Uterus (tissue), 4 donors: ENCODE measurements at places on chromosomes 13 and 19.
A peak's percentile ranks its signal among the peaks of the same experiment; 100 is the strongest.

DNA sequence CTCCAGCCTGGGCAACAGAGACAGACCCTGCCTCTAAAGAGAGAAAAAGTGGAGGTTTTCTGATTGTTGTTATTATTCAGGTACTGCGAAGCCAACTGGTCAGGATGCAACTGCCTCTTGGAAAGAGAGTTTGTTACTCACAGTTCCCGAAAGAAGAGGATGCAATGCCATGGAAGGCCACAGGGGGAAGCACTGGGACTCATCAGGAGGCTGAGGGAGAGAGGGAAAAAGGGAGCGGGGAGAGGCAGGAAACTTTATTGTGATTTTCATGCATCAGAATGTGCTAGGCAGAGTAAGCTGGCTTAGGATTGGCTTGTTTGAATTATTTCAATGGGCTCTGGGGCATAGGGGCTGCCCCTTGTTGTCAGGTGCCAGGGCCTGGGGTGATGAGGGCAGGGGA lies 27.6 kb downstream of the MYO9B start:
- no peak for DNase-seq

DNA sequence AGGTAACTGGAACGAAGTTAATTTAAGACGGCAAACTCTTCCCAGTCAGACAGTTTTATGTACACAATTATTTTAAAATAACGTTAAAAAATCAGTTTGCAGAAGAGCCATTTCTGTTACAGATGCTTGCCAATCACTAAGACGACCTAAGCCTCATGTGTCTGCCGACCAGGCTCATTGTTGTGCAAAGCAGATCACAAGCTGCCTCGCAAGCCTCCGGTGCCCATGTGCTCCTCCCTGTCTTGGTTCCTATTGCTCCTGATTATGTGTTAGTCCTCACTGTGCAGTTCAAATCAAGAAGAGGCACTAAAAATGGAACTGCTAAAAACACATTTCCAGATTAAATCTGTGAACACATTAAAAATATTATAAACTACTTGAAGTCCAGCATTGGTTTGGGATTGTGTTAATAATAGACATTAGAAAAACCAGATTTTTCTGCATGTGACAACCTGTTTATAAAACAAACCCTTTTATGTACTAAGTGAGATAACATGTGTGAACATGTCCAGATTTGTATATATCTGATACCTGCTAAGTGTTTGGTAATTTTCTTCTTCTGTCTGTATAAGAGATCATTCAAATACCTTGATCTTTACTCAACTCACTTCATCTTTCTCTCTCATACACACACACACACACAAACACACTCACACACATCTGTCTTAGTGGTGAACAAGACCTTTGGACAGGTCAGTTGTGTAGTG lies 81.9 kb upstream of the SLC15A1 start:
- no peak for DNase-seq

DNA sequence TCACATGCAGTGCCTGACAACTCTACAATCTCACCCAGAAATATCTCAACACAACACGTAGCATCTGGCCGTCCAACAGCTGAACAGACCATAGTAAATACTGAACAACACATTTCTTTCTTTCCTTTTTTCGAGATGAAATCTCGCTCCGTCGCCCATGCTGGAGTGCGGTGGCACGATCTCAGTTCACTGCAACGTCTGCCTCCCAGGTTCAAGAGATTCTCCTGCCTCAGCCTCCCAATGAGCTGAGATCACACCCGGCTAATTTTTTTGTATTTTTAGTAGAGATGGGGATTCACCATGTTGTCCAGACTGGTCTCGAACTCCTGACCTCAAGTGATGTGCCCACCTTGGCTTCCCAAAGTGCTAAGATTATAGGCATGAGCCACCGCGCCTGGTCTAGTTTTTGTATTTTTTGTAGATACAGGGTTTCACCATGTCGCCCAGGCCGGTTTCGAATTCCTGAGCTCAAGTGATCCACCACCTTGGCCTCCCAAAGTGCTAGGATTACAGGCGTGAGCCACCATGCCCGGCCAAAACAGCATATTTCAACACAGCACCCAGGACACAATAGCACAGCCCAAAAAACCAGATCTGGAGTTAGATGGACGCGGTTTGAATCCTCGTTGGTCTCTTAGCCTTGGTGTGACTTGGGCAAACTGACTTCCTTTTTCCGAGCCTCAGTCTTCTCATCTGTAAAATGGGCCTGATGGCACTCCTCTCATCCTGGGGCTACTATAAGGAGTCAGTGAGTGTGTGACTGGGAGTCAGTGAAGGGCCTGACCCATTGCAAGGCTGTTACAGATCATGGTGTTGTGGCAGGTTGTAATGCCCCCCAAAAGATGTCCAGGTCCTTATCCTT lies 22.6 kb downstream of the CYP2A6 start:
- DNase-seq: no peak

DNA sequence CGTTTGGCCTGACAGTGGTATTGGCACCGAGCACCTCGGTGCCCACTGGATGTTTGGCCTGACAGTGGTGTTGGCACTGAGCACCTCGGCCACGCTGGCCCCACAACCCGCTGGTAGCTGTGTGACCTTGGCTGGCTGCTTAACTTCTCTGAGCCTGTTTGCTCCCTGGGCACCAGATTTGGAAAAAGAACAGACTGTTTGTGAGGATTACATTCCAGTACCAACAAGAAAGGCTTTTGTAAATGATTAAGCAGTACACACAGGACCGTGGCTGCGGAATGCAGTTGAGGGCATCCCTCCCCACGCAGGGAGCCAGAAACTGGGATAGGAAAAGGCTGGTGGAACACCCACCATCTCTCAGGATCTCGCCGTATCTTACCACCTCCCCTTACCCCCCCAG lies 31.9 kb downstream of the SLC25A42 start:
- no peak for DNase-seq

DNA sequence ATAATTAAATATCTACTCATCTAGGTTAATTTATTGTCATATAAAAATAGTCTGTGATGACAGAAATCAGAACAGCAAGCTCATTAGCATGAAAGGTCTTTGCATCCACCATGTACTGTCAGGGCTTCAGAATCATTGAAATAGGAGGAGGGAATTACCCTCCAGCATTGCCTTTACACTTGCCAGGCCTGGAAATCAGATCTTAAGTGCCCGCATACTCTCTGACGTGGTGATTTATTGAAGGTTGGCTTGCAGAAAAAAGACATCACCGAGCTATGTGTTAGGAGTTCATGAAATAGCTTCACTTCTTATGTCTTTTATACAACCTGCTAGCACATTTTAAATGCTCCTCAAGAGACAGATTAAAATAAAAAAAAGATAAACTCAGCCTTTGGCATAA lies 661.7 kb upstream of the SLITRK1 start:
- no peak for DNase-seq

GRCh38 chr13:30618186-30618929 lies 638 bp downstream of the USPL1 start:
- DNase-seq: no peak

DNA sequence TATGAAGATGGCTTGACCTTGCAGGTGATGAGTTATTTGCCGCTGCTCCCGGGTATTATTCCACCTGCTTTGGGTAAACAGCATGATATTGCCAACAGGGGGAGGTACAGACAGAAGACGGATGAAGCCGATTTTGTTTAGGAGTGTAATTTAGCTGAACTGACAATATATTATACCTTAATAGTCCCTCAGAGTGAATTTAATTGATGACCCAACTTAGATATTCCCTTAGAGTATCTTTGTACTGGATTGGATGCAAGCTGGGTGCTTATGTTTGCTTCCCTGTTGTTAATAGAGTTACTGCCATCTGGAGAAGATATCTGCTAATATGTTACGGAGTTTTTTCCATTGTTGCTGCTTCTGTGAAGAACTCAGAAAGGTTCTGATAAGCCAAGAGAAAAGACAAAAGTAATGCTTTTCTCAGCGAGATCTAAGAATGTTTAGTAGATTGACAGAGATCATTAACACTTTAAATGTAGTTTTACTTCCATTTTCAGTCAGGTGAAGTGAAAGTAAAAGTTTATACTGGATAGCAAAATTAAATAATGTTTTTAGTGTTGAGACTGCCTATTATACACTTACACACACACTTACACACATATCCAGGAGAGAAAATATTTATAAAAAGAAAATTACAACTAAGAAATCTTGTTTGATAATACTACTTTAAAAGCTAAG lies 2220.8 kb upstream of the PCDH20 start:
- DNase-seq: no peak

DNA sequence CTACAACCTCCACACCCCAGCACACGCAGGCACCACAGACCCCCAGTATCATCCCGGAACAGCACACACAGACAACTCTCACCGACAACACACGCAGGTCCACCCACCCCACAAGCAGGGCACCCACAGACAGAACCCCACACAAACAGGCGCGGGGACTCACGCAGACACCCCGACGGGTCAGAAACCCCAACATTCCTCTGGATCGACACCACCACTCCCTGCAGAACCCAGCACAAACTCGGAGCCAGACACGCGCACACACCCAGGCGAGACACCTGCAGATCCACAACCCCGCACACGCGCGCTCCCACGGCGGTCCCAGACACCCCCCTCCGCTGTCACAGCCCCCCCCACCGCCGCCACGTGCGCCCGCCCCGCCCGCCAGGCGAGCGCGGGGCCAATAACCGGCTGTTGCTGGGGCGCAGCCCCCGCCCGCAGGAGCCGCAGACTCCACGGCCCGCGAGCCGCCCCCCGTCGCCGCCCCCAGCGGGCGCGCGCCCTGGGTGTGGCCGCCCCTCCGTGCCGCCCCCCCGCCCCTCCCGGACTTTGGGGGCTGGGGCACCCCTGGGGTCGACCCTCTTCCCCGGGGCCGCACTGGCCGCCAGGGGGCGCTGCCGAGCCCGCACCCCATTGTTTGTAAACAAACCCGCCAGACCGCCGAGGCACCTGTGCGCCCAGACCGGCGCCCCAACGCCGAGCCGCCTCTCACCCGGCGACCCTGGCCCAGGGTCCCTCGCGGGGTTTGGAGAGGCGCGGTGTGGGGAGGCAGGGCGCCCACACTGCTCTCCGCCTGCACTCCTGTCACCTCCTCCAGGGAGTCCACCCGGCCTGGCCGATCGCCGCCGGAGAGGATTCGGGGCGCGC lies 712 bp downstream of the BBC3 start:
- DNase-seq: peak; percentile 71

DNA sequence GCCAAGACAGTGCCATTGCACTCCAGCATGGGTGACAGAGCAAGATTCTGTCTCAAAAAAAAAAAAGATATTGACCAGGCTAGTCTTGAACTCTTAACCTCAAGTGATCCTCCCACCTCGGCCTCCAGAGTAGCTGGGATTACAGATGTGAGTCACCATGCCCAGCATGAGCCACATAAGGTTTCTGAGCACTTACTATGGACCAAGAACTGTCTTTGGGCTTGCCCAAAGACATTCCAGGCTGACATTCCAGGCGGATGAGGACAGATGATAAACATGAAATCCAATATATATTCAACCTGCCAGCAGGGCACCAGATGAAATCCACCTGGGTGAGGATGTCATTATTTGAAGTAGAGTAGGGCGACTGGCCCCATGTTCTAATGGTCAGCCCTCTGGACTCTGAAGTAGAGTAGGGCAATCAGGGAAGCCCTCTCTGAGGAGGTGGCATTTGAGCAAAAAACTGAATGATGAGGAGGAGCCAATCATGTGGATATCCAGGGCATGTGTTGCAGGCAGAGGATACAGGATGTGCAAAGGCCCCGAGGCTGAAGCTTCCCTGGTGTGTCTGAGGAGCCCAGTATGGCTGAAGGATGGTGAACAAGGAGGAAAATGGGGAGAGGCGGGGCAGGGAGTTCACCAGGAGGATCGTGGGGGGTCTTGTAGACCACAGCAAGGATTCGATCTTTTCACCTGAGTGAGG lies 4.0 kb downstream of the C19orf38 start:
- no peak for DNase-seq

DNA sequence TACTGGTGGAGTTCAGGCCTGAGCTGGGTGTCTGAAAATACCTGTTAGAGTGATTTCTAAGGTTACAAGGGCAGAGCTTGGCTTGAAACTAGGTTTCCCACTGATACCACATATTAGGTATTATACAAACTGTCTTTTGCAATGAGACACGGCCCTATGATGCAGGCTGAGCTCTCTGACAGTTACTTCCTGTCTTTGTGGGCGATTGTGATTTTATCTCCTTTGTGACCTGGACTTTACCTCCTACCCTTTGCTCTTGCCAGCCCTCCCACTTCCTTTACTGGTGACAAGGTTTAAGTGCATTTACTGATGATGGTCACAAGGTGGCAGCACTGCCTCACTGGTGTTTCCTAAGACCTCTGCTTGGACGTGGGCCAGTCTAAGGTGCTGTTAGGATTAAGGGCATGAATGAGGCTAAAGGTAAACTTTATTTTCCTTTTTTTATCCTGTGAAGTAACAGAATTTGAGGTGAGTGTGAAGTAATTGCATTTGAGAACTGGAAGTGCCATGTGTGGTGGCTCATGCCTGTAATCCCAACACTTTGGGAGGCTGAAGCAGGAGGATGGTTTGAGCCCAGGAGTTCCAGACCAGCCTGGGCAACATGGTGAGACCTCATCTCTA lies 7.7 kb upstream of the CXCL17 start:
- peak; percentile 64 for DNase-seq

DNA sequence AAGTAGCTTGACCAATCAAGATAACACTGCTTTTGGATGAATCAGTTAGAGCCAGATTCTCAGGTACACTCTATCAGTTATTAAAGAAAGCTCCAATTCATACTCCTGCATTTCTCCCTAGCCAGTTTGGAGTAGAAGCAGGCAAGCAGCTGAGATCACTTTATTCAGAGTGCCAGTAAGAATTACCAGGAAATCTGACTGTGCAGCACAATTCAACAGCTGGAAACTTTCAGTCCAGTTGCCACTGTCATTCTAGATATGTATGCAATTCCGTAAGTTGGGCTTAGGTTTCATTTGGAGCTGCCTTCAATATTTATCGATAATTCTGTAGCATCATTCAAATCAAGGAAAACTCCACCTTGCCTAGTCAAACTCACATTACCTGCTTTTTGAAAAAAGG lies 2625.6 kb upstream of the PCDH20 start:
- DNase-seq: no peak

- no peak for DNase-seq
Measured at GRCh38 chr13:72181661-72182060, 314.7 kb upstream of the DACH1 start.

DNA sequence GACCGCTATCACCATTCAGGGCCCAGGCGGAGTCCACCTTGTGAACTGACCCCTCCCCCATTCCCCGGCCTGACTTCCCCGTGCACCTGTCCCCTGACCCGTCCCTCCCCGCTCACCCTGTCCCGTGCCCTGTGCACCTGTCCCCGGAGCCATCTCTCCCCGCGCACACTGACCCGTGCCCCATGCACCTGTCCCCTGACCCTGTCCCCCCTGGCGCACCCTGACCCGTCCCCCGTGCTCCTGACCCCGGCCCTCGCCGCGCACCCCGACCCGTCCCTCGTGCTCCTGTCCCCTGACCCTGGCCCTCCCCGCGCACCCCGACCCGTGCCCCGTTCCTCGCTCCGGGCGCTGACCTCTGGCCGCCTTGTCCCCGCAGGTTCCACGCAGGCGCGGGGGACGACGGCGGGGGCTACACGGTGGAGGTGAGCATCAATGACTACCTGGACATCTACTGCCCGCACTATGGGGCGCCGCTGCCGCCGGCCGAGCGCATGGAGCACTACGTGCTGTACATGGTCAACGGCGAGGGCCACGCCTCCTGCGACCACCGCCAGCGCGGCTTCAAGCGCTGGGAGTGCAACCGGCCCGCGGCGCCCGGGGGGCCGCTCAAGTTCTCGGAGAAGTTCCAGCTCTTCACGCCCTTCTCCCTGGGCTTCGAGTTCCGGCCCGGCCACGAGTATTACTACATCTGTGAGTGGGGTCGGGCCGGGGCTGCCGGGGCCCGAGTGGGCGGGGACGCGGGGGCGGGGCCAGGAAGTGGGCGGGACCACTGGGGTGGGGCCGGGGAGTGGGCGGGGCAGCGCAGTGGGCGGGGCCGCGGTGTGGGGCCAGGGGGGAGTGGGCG lies 9.7 kb downstream of the EFNA2 start:
- no peak for DNase-seq
